Naive B cell (primary cell): ENCODE measurements at places on chromosomes 3 and 15. TPM values are rescaled to one million over a fixed set of nuclear protein-coding genes. Genes with fewer than 3 reads are reported as not detected.

Gene NEDD4
- polyA plus RNA-seq, result 0.20 TPM

Gene SLC12A8
- not detected for polyA plus RNA-seq

Gene GMPS
- polyA plus RNA-seq, result 52.7 TPM

Gene RAB7A
- 165 TPM for polyA plus RNA-seq

Gene SERPINI2
- polyA plus RNA-seq, result not detected

Gene EIF4E3
- 3.3 TPM for polyA plus RNA-seq

Gene ITIH1
- 1.7 TPM for polyA plus RNA-seq

Gene IL17RD
- polyA plus RNA-seq, result not detected

Gene AAGAB
- polyA plus RNA-seq, result 36.0 TPM

Gene ACAN
- not detected for polyA plus RNA-seq

Gene LCTL
- polyA plus RNA-seq, result not detected

Gene PATL2
- polyA plus RNA-seq, result 19.2 TPM

Gene SV2B
- polyA plus RNA-seq, result not detected

Gene PFKFB4
- polyA plus RNA-seq, result 0.73 TPM

Gene SLC28A2
- not detected for polyA plus RNA-seq

Gene SIDT1
- 116 TPM for polyA plus RNA-seq

Gene LDHAL6B
- not detected for polyA plus RNA-seq

Gene UROC1
- not detected for polyA plus RNA-seq

Gene ECE2
- not detected for polyA plus RNA-seq

Gene RBP2
- not detected for polyA plus RNA-seq

Gene RBPMS2
- not detected for polyA plus RNA-seq

Gene HHLA2
- 0.26 TPM for polyA plus RNA-seq

Gene PLAAT1
- polyA plus RNA-seq, result 0.73 TPM

Gene GNAI2
- polyA plus RNA-seq, result 669 TPM

Gene AGTR1
- not detected for polyA plus RNA-seq

Gene CSPG5
- polyA plus RNA-seq, result not detected

Gene PRTG
- not detected for polyA plus RNA-seq

Gene AGBL1
- not detected for polyA plus RNA-seq

Gene DNAH1
- 0.45 TPM for polyA plus RNA-seq

Gene NR1I2
- not detected for polyA plus RNA-seq

Gene CHCHD6
- polyA plus RNA-seq, result 16.3 TPM

Gene AADACL2
- not detected for polyA plus RNA-seq

Gene COL6A6
- not detected for polyA plus RNA-seq

Gene EDEM1
- 66.2 TPM for polyA plus RNA-seq

Gene BFSP2
- not detected for polyA plus RNA-seq

Gene CLSTN2
- not detected for polyA plus RNA-seq

Gene CPA3
- polyA plus RNA-seq, result not detected

Gene GOLGA6L6
- polyA plus RNA-seq, result not detected

Gene RAB27A
- polyA plus RNA-seq, result 29.9 TPM

Gene TLR9
- polyA plus RNA-seq, result 2.4 TPM

Gene LEKR1
- polyA plus RNA-seq, result 4.9 TPM

Gene A4GNT
- not detected for polyA plus RNA-seq

Gene ICE2
- 56.8 TPM for polyA plus RNA-seq

Gene GOLGA8G
- not detected for polyA plus RNA-seq

Gene IMPDH2
- polyA plus RNA-seq, result 78.6 TPM

Gene REC114
- not detected for polyA plus RNA-seq

Gene ARL6IP5
- 278 TPM for polyA plus RNA-seq

Gene CLDN18
- polyA plus RNA-seq, result not detected

Gene C15orf62
- not detected for polyA plus RNA-seq

Gene CXCR6
- 0.66 TPM for polyA plus RNA-seq

Gene MRAS
- not detected for polyA plus RNA-seq

Gene ZBED2
- polyA plus RNA-seq, result 0.12 TPM

Gene GPR156
- not detected for polyA plus RNA-seq

Gene LRTM1
- polyA plus RNA-seq, result not detected

Gene CDV3
- polyA plus RNA-seq, result 42.3 TPM
